Amniotic stem cell (primary cell): ENCODE measurements at places on chromosomes 3 and 15.

DNA sequence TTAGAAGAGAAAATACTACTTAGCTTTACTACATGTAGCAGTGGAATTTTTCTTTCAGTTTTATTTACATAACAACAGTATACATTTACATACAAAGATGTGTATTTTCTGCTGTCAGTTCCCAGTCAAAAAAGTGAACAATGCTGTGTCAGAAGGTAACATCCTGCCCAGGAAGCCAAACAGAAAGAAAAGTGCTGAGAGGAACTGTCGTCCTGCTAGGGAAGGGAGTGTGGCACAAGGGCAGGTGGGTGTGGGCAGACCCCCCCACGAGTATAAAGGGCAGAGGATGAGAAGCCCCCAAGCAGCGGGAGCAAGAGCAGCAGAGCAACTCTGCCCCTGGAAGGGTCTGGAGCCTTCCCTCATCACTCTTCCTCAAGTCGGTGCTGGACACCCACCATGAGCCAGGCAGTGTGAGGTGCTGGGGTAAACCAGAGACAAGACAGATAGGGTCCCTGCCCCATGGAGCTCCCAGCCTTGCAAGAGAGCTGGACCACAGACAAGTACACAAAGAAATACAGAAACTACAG lies 39.7 kb downstream of the TBC1D2B start:
- DNase-seq, result no peak

DNA sequence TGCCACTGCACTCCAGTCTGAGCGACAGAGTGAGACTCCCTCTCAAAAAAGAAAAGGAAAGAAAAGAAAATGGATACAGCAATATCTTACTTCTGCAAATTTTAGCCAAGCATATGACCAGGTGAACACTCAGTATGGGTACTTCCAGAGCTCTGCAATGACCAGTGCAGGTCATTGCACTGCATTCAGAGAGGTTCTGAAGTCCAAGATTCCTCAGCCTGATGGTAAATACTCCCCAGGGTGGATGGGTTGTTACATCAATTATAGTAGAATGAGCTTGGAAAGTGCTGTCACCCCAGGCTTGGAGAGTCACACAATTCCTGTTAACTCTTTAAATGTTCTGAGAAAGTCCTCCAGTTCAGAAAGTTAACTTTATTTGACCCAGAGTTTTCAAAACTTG lies 103.7 kb downstream of the RPLP1 start:
- DNase-seq, result no peak

- no peak for DNase-seq
Measured at GRCh38 chr3:72082776-72083462, 298.0 kb upstream of the PROK2 start.

DNA sequence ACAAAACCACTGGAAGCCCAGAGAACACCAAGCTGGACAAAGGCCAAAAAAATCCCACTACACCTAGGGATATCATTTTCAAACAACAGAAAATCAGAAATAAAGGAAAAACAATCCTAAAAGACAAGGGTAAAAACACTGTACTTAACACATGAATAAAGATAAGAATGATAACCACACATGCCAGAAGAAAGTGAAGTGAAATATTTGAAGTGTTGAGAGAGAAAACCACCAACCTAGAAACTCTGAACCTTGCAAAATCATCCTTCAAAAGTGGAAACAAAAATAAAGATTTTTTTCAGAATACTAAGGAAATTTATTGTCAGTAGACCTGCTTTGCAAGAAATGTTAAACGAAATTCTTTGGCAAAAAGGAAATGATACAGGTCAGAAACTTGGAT lies 45.1 kb downstream of the KPNA1 start:
- DNase-seq, result no peak

DNA sequence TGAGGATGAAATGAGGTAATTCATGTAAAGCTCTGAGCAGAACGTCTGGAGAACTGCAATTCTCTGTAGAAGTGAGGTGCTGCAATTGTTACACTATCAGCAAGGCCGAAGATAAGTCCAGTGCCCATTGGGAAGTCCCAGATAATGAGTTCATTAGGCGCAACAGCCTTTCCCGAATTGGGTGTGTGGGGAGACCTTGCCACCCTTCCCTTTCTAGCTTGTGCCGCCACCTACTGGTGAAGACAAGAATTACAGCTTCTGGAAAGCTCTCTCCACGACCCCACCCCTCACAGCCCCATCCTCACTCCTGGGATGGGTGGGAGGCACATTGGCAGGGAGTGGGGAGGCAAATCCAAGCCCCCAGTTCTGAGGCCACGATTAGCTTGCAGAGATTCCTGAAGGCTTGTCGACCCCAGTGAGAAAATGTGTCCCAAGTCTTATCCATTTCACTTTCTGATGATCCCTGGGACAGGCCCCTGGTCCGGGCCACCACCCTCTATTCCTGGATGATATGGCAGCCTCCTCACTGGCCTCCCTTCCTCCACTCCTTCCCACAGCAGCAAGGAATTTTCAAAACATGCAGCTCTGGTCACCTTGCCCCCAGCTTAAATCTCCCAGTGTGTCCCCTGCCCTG lies 36.4 kb downstream of the FAM3D start:
- DNase-seq, result no peak
